ENCODE measurements at places on chromosomes 7 and 10. TPM values are rescaled to one million over a fixed set of nuclear protein-coding genes. Genes with fewer than 3 reads are reported as not detected.

- H3K27ac ChIP-seq: no peak overlapping the region
- no peaks in the 10 kb centered on the region for H3K27me3 ChIP-seq
- DNase-seq: no peak
Observed at GRCh38 chr10:61753453-61753852, 90.7 kb downstream of the CABCOCO1 start.

- no peaks in the 10 kb centered on the region for H3K4me1 ChIP-seq
- no peaks in the 10 kb centered on the region for H3K27me3 ChIP-seq
- no peak overlapping the region for H3K4me3 ChIP-seq
- H3K36me3 ChIP-seq: no peaks in the 10 kb centered on the region
- H3K27ac ChIP-seq: no peak overlapping the region
Observed at GRCh38 chr10:128776673-128777252, 650.5 kb upstream of the MKI67 start.

GRCh38 chr10:104297697-104298660 lies 29.0 kb downstream of the GSTO2 start:
- no peak for DNase-seq
- H3K27me3 ChIP-seq: no peaks in the 10 kb centered on the region
- H3K4me1 ChIP-seq: peaks cover 12% of the 10 kb centered on the region
- no peak overlapping the region for H3K27ac ChIP-seq
- H3K4me3 ChIP-seq: no peak overlapping the region
- H3K36me3 ChIP-seq: peaks cover 3% of the 10 kb centered on the region

DNA sequence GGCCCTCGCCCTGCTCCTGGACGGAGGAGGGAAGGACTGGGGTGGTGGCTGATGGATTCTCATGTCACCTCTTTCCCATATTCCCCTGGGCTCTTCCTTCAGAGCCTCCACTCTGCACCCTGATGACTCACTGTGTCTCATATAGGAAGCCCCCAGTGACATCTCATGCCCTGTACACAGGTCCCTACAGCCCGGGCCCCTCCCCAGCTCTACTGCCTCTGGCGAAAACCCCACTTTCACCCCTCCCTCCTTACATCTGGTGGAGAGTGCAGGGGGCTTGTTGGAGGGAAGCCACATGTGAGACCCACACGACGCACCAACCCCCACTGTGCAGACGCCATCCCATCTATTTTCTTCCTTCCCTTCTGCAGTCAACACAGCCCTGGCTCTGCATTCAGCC lies 72.8 kb upstream of the ZNF479 start:
- H3K4me1 ChIP-seq: no peaks in the 10 kb centered on the region
- no peak overlapping the region for H3K4me3 ChIP-seq
- DNase-seq: no peak
- no peaks in the 10 kb centered on the region for H3K36me3 ChIP-seq

DNA sequence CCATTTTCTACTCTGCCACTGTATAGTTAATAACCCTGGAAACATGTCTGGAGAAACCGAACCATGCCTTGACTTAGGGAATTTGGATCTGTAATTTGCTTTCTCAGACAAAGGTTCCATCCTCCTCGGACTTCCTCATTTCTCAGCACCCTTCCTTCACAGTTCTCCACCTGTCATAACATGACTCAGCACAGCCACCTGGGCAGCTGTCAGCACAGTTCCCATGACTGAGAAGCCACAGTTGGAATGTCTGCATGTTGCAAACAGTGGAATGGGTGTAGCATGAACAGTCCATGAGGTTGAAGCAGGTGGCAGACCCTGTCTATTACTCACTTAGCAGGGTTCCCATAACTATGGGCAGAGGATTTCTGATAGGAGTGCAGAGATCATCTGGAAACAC lies 634 bp upstream of the OR9A4 start:
- H3K36me3 ChIP-seq: no peaks in the 10 kb centered on the region
- H3K27me3 ChIP-seq: no peaks in the 10 kb centered on the region
- H3K4me3 ChIP-seq: no peak overlapping the region
- DNase-seq: no peak

GRCh38 chr7:44974549-44974948 lies 4.3 kb downstream of the MYO1G start:
- H3K27ac ChIP-seq: no peak overlapping the region
- no peak overlapping the region for H3K4me3 ChIP-seq

Gene GNGT1
- not detected for total RNA-seq

Gene NUTM2E
- not detected for total RNA-seq

Gene FFAR4
- total RNA-seq: 0.64 TPM

Measured in suprapubic skin (tissue), 4 donors.